H1 (cell line): ENCODE measurements at places on chromosomes 3 and 15.
A peak's percentile ranks its signal among the peaks of the same experiment; 100 is the strongest.

GRCh38 chr3:126545544-126545943 lies 13.2 kb downstream of the C3orf22 start:
- H3K36me3 ChIP-seq = no peaks in the 10 kb centered on the region
- no peak overlapping the region for H3K4me3 ChIP-seq
- H3K4me1 ChIP-seq = peaks cover 20% of the 10 kb centered on the region
- DNase-seq = no peak

DNA sequence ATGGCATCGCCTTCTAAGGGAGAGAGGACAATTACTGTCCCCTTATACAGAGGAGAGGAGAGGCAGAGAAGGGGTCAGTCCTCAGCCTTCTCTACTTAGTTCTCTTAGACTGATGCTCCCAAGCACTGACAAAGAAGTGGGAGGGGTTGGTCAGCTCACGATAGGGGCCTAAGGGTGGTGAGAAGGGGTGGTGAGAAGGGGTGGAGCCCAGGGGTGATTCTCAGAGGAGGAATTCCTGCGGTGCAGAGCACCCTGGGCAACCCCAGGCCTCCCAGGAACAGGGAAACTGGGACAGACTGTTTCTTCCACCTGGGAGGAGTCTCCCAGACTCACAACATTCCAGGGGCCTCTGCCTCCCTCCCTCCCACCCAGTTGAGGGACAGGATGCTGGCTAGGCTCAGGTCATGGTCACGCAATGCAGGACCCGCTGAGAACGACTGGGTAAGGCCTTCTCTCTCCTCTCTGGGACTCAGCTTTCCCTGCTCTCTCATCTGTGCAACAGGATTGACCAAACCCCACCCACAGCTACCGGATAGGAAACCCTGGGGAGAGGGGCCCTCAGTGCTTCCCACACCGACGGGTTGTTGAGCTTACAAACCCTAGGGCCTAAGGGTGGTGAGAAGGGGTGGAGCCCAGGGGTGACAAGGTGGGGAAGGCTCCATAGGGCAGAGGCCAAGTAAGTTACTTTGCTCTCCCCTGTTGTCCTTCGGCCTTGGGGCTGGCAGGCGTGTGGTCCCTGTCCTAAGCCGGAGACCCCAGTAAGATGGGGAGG lies 1.5 kb downstream of the TPRA1 start:
- H3K36me3 ChIP-seq = no peaks in the 10 kb centered on the region
- H3K27me3 ChIP-seq = no peaks in the 10 kb centered on the region
- DNase-seq = no peak
- H3K27ac ChIP-seq = no peak overlapping the region
- peak overlapping the region; percentile 74; the same call in 1 of the 2 replicates for H3K4me3 ChIP-seq
- peaks cover 19% of the 10 kb centered on the region for H3K4me1 ChIP-seq

DNA sequence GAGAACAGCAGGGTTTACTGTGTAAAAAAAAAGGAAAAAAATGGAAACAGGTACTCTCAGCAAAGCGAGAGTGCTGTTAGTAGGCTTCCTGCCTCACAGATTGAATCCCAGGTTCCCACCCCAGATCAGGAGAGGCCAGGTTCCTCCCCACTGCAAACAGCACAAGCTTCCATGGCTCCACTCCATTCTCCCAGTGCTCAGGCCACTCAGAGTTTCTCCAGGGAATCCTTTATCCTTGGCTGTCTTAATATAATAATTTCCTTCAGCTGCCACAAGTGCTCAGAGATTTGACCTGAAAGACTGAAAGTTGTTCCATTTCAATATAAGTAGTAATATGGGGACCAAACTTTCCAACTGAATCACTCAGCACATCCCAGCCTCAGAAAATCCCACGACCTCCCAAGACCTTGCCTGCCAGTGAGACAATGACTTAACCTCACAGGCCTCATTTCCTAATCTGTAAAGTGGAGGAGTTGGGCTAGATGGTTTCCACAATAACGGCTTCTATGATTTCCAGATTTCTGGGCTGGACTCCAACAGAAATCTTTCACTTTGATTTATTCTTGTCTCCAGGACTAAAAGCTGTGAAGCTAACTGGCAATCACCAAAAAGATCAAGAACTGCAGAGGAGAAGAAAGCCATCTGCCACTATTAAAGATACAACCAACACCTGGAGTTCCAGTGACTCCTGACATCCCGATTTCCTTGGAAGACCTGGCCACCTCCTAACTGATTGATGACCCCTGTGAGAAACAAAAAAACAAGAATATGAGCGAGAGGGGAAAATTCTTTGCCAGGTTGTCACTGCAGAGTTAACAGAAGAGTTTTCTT lies 289.5 kb downstream of the NEK10 start:
- H3K4me1 ChIP-seq = peaks cover 3% of the 10 kb centered on the region; the same call in 1 of the 2 replicates
- H3K36me3 ChIP-seq = no peaks in the 10 kb centered on the region
- no peak for DNase-seq
- H3K27ac ChIP-seq = no peak overlapping the region
- no peak overlapping the region for H3K4me3 ChIP-seq
- no peaks in the 10 kb centered on the region for H3K27me3 ChIP-seq

DNA sequence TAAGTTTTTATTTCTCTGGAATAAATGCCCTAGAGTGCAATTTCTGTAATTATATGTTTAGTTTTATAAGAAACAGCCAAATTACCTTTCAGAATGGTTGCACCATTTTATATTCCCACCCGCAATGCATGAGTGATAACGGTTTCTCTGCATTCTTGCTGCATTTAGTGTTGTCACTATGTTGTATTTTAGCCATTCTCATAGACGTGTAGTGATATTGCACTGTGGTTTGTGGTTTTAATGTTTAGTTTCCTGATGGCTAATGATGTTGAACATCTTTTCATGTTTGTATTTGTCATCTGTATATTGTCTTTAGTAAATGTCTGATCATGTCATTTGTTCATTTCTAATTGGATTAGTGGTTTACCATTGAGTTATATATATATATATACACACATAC lies 73.0 kb upstream of the GOLIM4 start:
- H3K27me3 ChIP-seq = no peaks in the 10 kb centered on the region
- H3K4me3 ChIP-seq = no peak overlapping the region
- H3K27ac ChIP-seq = no peak overlapping the region
- no peaks in the 10 kb centered on the region for H3K4me1 ChIP-seq
- DNase-seq = no peak

GRCh38 chr3:147405231-147406027 lies 914 bp downstream of the ZIC4 start:
- no peaks in the 10 kb centered on the region for H3K36me3 ChIP-seq
- peaks cover 87% of the 10 kb centered on the region for H3K27me3 ChIP-seq
- H3K4me3 ChIP-seq = no peak overlapping the region
- peak; percentile 70 for DNase-seq

DNA sequence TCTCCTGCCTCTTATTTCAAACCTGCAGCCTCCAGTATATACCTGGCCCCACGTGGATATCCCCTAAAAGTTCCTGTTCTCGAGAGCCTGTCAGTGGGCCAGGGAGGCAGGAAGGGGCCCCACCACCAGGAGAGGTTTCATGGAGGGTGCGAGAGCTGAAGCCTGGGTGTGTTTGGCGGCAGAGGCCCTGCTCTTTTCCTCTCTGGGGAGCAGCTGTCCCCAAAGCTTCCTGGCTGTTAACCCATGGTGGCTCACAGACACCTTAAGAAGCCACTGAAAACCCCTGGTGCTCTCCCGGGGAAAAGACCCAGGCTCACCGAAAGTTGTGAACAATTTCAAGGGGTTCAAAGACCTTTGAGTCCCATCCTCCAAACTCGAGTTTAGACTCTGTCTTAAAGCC lies 1.1 kb downstream of the PRRT3 start:
- DNase-seq = no peak
- H3K27me3 ChIP-seq = peaks cover 10% of the 10 kb centered on the region
- H3K4me3 ChIP-seq = peak overlapping the region; percentile 77
- peaks cover 21% of the 10 kb centered on the region for H3K4me1 ChIP-seq
- no peaks in the 10 kb centered on the region; the same call in 1 of the 2 replicates for H3K36me3 ChIP-seq

DNA sequence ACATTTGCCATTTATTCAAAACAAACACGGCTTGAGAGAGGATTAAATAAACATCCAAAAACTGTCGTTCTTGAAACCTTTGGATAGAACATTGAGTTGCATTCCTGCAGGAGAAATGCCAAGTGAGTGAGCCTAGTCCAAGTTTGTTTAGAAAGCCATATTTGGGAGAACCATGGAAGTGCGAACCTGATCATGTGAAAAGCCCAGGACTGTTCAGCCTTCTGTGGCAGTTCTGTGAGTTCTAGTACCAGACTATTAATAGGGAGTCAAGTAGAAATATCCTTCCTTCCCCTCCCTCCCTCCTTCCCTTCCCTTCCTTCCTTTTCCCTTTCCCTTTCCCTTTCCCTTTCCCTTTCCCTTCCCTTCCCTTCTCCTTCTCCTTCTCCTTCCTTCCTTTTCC lies 470.4 kb downstream of the LPP start:
- no peaks in the 10 kb centered on the region for H3K27me3 ChIP-seq
- no peaks in the 10 kb centered on the region; the same call in 1 of the 2 replicates for H3K36me3 ChIP-seq
- no peak overlapping the region for H3K27ac ChIP-seq
- H3K4me1 ChIP-seq = no peaks in the 10 kb centered on the region

DNA sequence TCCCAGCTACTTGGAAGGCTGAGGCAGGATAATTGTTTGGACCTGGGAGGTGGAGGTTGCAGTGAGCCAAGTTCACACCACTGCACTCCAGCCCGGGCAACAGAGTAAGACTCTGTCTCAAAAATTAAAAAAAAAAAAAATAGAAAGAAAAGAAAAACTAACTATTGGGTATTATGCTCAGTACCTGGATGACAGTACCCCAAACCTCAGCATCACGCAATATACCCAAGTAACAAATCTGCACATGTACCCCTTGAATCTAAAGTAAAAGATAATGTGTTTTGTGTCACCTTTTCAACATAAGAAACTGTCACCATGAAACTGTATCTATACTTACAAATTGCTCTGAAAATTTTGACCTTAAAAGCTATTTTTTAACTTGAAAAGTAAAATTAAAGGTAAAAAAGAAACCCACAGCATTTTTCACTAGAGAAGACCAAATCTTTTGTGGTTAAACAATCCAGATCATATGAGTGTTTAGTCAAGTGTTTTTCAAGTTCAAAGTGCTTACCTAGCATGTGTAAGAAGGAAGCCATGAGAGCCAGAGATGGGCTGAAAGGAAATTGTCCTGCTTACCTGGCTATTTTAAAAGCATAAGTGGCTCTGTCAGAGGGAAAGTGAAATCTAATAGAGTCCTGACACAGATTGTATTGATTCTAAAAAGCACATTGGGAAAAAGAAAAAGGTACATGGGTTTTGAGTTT lies 50.5 kb downstream of the MYO1E start:
- no peak overlapping the region for H3K27ac ChIP-seq
- no peak for DNase-seq
- no peaks in the 10 kb centered on the region for H3K27me3 ChIP-seq
- H3K36me3 ChIP-seq = no peaks in the 10 kb centered on the region
- no peak overlapping the region for H3K4me3 ChIP-seq

- peak overlapping the region; percentile 73 for H3K4me3 ChIP-seq
- H3K27ac ChIP-seq = no peak overlapping the region
- H3K36me3 ChIP-seq = no peaks in the 10 kb centered on the region
- H3K4me1 ChIP-seq = peaks cover 13% of the 10 kb centered on the region
- DNase-seq = no peak
These were observed 732 bp downstream of the FAM43A start for GRCh38 chr3:194686414-194686815.

- H3K27me3 ChIP-seq = no peaks in the 10 kb centered on the region
- no peaks in the 10 kb centered on the region for H3K36me3 ChIP-seq
- no peak overlapping the region for H3K27ac ChIP-seq
- H3K4me1 ChIP-seq = peaks cover 4% of the 10 kb centered on the region; the same call in 1 of the 2 replicates
These were observed 71.8 kb downstream of the CHDH start for GRCh38 chr3:53774414-53774813.

DNA sequence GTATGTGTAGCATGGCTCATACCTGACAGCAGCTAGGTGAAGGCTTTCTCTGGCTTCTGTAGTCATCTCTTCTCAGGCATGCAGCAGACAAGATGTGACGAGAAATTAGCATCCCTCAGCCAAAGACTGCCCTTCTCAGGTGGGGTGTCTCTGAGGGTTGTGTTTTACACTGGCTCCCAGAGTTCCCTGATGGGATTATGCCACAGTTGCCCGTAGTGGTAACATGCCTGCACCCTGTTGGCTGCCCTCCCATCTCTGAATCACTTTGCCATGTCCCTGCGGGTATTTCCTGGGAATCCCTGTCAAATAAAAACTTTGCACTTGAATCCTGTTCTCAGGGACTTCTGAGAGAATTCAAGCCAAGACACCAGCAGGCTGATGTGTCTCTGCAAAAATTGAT lies 70.5 kb downstream of the LRTM1 start:
- peaks cover 15% of the 10 kb centered on the region for H3K4me1 ChIP-seq
- H3K4me3 ChIP-seq = no peak overlapping the region
- no peak overlapping the region for H3K27ac ChIP-seq
- H3K27me3 ChIP-seq = peaks cover 2% of the 10 kb centered on the region

- H3K27ac ChIP-seq = no peak overlapping the region
- DNase-seq = no peak
- peaks cover 11% of the 10 kb centered on the region; the same call in 1 of the 2 replicates for H3K36me3 ChIP-seq
- no peaks in the 10 kb centered on the region for H3K4me1 ChIP-seq
These were observed 7.9 kb downstream of the FAH start for GRCh38 chr15:80160570-80161156.

- H3K27ac ChIP-seq = no peak overlapping the region
- H3K27me3 ChIP-seq = no peaks in the 10 kb centered on the region
- no peak for DNase-seq
- no peak overlapping the region for H3K4me3 ChIP-seq
- H3K36me3 ChIP-seq = no peaks in the 10 kb centered on the region
These were observed 5.5 kb upstream of the IL20RB start for GRCh38 chr3:136952292-136952691.

GRCh38 chr3:174198199-174198598 lies 660.9 kb upstream of the NAALADL2 start:
- H3K27ac ChIP-seq = no peak overlapping the region
- no peak for DNase-seq
- no peak overlapping the region for H3K4me3 ChIP-seq
- no peaks in the 10 kb centered on the region for H3K36me3 ChIP-seq
- H3K4me1 ChIP-seq = no peaks in the 10 kb centered on the region

- no peaks in the 10 kb centered on the region for H3K27me3 ChIP-seq
- H3K27ac ChIP-seq = no peak overlapping the region
- DNase-seq = no peak
- no peaks in the 10 kb centered on the region for H3K36me3 ChIP-seq
- H3K4me3 ChIP-seq = no peak overlapping the region
These were observed 73.1 kb upstream of the SLCO3A1 start for GRCh38 chr15:91780387-91780786.

DNA sequence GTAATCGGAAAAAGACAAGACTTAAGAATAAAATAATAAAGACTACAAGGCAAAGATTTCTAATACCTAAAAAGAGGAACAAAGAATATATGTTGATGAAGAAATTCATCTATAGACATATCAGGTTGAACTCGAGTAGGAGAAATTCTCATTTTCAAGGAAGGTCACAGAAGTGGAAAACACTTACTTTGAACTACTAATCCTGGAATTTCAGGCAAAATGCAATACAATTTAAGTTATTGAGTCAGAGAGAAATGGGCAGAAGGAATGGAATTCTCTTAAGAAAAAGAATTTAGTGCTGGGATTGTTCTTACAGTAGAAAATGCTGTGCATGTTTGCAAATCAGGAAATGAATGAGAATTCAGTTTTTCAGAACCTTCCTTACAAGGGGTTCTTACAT lies 135.9 kb upstream of the TGFBR2 start:
- no peaks in the 10 kb centered on the region for H3K27me3 ChIP-seq
- H3K4me1 ChIP-seq = no peaks in the 10 kb centered on the region
- H3K4me3 ChIP-seq = no peak overlapping the region
